Caco-2 (cell line): ENCODE measurements at places on chromosomes 11 and 22. TPM values are rescaled to one million over a fixed set of nuclear protein-coding genes. Genes with fewer than 3 reads are reported as not detected.

HPX gene
- 10.7 and 10.9 TPM in 2 replicates for total RNA-seq

OR10V1 gene
- not detected in 2 replicates for total RNA-seq

CNGA4 gene
- 0.56 TPM in 1 of 2 replicates, not detected in the other for total RNA-seq

GRCh38 chr11:134331354-134332188 is at the start of gene GLB1L2:
Gene GLB1L2 (plus strand): TSS chr11:134331988. CDS start chr11:134332062, 74 bp downstream.
- peak within 1 kb of the TSS; percentile 33 for H3K27ac ChIP-seq
- H3K4me1 ChIP-seq = peaks cover 11% of the 10 kb centered on the region
- peak; percentile 92 for DNase-seq
- no peaks in the 10 kb centered on the region for H3K27me3 ChIP-seq

GRCh38 chr11:114120606-114121005 is 61.1 kb downstream of the ZBTB16 start:
- peak; percentile 21 for DNase-seq
- H3K27ac ChIP-seq = no peak overlapping the region
- no peak overlapping the region for H3K4me3 ChIP-seq
- peaks cover 34% of the 10 kb centered on the region for H3K4me1 ChIP-seq

GRCh38 chr22:49119551-49119952 is 708.1 kb downstream of the BRD1 start:
- no peak overlapping the region for H3K27ac ChIP-seq
- no peak overlapping the region for H3K4me3 ChIP-seq
- no peaks in the 10 kb centered on the region for H3K36me3 ChIP-seq
- no peaks in the 10 kb centered on the region for H3K27me3 ChIP-seq
- DNase-seq = no peak
- H3K4me1 ChIP-seq = no peaks in the 10 kb centered on the region

DNA sequence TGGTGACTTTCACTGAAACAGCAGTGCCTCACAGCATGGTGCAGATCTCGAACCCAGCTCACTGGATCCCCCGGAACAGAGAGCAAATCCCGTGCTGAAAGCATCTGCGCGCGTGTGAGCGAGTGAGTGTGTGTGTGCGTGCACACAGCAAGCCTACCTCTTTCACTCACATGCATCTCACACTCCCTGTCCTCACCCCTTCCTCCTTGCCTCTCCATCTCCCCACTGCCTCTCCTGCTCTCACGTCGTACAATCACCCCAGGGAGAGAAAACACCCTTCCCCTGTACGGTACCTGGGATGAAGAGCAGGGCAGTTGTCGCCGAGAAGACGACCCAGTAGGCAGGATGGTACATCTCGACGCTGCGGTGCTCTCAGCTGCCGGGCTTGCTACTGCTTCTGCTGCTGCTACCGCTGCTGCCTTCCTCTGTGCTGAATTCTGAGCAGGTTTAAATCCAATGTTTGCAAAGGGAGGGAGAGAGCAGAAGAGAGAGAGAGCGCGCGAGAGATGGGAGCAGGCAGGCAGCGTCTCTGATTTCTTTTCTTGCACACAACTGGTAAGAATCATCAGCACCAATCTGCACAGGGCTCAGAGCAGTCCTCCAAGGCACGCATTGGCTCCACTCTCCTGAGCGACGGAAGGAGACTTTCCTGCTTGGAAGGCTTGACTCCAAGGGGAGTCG is at the start of gene OPCML:
TSS of gene OPCML (minus strand) at position 531 of the 681 bp plus-strand sequence.
- H3K4me3 ChIP-seq = no peak within 1 kb of the TSS
- H3K36me3 ChIP-seq = no peaks in the 10 kb centered on the region
- DNase-seq = no peak
- H3K4me1 ChIP-seq = no peaks in the 10 kb centered on the region

GRCh38 chr22:28112190-28112544 is 193.1 kb upstream of the PITPNB start:
- no peaks in the 10 kb centered on the region for H3K36me3 ChIP-seq
- no peak overlapping the region for H3K4me3 ChIP-seq
- no peak for DNase-seq
- no peaks in the 10 kb centered on the region for H3K4me1 ChIP-seq
